RPMI8226 (cell line): ENCODE measurements at places on chromosomes 12 and 14.
A peak's percentile ranks its signal among the peaks of the same experiment; 100 is the strongest.

GRCh38 chr12:57522887-57523705 lies 472 bp downstream of the MBD6 start:
- peak; percentile 54 for DNase-seq

DNA sequence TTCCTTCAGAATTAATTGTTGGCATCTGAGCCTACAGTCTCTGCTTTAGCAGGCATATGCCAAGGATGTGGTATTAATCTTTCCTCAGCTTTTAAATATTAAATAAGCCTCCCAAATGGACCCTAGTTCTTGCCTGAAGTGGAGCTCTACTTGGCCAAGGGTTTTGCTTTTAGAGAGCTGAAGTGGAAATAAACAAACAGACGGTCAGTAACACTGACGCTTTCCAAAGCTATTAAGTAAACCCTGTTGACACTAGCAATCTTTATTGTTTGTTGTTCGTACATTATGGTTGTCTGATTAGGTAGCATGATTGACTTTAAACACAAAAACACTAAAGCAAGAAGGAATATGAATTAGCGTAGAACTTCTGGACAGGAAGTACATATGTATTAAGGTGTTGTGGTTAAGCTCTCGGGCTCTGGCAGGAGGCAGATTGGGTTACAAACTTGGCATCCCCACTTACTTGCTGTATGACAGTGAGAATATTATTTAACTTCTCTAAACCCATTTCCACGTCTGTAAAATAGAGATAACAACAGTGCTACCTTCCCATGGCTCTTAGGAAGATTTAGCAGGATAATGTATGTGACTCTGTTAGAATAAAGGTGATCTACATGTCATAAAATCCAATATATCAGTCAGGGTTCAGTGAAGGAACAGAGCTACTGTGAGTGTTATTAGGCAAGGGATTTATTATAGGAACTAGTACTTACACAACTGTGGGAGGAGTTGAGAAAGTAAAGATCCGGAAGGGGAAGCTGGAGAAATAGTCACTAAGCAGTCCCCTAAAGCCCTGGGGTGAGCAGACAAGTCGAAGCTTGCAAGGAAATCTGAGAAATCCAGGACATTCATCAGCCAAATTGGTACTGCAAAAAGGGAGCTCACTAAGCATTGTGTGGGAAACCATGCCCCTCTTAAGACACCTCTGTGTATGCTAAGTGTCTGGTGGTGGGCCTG lies 92.2 kb upstream of the ATF7IP start:
- no peak for DNase-seq

GRCh38 chr14:89588840-89589296 lies 171.8 kb upstream of the FOXN3 start:
- no peak for DNase-seq

- no peak for DNase-seq
Observed at GRCh38 chr12:112179341-112179740, 54.0 kb downstream of the TRAFD1 start.

DNA sequence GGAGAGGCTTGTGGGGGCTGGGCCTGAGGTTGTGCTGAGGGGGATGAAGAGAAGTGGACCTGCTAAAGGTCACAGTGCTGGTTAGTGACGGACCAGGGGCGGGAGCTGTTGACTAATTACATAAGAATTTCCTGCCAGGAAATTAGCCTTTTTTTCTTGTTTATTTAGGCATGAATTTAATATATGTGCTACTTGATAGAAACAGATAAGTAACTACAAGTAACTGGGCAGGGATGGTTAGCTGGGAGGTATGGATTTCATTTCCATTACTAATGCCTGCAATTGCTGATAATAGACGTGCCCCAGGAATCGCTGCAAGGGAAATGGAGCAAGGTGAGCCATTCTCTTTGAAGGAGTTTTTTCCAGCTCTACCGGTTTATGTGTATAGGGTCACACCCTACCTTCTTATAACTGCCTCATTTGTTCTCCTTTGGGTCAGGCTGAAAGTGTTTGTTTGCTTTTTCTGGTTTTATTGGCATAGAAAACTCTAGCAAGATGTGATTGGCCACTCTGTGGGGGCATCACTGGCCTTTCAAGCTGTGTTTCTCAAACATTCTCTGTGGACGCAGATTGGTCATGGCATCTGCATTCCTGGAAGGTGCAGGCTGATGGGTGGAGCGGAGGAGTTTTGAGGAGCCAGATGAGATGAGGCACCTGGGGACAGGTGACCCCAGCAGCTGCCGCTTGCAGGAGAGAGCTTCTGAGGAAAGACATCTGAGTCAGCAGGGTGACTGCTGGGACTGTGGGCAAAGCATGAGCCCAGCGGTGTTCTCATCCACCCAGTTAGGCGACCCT lies 19.0 kb upstream of the GPRC5A start:
- no peak for DNase-seq

GRCh38 chr12:1217191-1217949 lies 226.3 kb downstream of the ERC1 start:
- DNase-seq, result no peak
